ENCODE measurements at places on chromosomes 5 and 9.

DNA sequence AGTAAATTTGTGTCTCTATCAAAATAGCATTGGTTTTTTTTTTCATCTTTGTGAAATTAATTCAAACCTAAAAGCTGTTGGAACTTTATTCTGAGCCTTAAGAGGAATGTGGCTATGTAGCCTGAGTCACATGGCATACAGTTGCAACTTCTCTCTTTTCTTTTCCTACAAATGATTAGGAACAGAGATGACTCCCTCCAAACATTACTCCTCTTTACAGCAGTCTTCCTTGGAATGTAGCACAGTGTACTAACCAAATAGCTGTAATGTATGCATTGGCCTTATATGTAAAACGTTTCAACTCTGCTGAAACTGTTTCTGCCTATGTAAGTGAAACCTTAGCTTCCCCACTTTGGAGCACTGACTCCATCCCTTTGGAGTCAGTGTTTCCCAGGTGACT, 100.9 kb upstream of the MAP1B start:
- DNase-seq: no peak

DNA sequence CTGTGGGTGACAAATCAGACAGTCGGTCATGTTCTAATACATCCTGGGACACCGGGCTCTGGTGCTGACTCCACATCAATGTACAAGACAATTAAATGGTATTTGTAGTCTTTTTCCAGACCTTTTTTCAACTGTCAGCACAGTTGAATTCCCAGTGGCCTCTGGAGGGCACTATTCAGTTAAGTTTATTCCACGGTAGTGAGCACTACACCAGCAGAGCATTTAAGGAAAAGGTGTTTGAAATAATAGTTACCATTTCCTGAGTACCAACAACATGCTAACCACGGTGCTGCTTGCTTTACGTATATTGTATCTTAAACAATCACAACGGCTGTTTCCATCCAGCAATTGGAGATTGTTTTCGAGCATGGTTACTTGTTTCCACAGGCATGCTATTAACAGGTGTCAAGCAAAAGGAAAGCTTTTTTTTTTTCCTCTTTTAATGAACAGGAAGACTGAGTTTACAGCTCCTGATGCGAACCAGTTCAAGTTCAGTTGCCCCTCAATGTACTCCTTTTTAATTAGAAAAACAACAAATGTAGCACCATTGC, 186.7 kb downstream of the PDZD2 start:
- DNase-seq: no peak

DNA sequence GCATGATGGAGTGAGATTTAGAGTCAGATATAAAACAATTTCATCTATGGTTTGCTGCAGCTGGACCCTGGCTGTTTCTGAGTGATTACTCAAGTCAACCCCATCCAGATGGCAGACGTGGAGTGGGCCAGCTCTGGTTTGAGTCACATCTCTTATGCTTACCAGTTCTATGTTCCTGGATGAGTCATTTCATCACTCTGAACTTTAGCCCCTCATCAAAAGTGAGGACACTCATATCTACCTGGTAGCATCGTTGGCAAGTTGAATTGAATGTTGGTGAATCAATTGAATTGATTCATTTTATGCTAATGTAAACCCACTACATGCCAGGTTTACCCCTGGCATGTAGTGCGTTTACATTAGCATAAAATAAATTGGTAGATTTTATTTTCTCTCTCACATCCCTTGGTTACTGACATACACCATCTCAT, 176.4 kb downstream of the FGF18 start:
- DNase-seq: no peak

DNA sequence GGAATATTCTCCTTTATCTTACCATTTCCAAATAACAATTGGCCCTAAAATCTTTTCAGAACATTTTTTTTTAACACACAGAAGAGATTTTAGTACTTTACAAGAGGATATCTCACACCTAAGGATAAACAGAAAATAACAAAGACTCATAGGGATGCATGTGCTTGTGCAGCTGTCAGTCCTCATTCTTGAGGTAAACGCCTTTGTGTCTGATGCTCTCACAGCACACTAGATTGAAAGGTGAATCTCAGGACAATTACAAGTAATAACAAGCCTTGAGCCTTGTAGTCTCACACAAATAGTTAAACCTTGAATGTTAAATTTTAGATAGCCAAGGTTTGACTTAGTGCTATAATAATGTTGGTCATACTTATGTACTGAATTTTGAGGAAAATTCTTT, 439.2 kb downstream of the PTPRD start:
- DNase-seq: no peak

DNA sequence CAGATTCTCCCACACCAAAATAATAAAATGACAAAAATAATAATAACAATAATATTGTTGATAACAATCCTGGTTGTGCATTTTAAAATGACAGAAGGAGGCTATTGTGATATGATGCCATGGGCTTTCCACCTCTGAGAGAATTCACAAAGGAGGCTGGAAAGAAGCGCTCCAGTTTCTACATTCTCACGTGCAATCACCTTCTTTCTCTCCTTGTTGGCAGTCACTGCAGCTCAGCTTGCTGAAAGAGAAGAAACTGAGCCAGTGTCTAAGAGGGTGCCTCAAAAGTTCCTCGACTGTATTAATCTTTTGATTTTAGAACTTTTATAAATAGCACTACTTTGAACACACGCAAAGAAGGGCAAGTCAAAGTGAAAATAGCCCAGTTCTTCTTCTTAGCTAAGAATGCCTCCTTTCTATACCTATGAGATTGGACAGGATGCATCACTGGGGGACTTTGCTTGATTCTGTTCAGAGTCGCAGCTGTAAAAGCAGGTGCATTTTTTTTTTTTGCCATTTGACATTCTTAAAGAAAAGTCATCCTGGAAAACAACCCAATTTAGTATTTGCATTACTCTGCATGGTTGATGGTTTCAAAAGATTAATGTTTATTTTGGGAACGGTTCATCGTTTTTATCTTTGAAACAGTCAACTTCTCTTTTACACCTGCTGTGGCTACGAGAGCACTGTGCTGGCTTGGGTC, 12.4 kb upstream of the SUB1 start:
- no peak for DNase-seq
